ENCODE measurements at places on chromosomes 12 and 14.

DNA sequence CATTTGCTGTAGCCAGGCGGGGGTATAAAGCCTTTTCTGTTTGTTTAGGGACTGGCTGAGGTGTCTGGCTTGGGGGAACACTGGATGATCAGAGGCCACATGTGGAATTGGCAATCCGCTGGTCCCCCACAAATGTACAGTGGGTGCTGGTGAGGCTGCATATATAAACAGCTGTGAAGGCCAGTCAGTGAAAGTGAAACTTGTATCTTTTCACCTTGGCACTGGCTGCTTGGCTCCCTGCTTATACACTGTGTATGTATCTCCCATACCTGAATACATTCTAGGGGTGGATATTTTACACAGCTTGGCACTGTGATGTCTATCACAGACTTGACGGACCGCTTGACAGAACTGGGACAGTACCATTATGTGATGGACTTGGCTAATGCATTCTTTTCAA is 246.8 kb upstream of the AVPR1A start:
- DNase-seq = no peak

DNA sequence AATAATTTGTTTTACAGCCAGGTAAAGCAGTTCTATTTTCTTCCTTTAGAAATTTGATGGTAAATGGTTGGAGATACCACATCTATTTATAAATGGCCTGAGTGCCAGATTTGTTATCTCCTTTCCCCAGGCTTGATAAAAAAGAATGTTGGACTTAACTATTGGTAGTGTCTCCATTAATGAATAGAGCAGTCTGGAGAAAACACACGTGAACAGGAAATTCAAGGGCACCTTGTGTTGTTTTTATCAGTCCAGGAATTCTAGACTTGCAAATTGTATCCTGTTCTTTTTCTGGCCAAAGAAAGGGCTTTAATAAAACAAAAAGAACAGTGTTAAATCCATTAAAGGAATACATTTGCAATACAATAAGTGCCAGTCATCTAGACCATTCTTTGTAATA is 40.8 kb upstream of the BMAL2 start:
- DNase-seq = no peak

DNA sequence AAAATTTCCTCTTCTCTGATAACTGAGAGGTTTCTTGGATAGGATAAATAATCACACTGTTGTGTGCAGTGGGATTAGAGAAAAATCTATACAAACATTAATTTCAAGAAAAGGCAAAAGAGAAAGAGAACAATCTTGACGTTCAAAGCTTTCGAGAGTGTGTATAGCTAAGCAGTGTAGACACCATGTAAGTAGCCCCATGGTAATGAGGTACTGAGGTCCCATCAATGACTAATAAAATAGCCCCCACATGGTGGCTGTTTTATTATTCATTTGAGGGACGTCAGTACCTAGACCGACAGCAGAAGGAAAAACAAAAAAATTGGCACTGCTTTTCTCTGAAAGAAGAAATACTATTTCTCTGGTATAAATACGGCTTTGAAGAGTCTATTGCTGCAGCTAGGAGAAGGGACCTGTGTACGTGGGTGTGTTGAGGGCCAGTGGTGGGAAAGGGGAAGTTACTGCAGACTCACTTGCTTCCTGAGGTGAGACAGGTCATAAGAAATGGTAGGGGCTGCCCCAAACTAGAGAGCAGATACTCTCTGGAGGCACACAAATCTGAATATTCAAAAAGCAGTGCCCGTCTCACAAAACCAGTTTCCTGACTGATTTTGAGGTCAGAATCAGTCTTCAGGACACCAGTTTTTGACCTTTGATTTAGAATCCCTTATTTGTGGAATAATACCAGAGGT is 339.8 kb downstream of the EMP1 start:
- DNase-seq = no peak

DNA sequence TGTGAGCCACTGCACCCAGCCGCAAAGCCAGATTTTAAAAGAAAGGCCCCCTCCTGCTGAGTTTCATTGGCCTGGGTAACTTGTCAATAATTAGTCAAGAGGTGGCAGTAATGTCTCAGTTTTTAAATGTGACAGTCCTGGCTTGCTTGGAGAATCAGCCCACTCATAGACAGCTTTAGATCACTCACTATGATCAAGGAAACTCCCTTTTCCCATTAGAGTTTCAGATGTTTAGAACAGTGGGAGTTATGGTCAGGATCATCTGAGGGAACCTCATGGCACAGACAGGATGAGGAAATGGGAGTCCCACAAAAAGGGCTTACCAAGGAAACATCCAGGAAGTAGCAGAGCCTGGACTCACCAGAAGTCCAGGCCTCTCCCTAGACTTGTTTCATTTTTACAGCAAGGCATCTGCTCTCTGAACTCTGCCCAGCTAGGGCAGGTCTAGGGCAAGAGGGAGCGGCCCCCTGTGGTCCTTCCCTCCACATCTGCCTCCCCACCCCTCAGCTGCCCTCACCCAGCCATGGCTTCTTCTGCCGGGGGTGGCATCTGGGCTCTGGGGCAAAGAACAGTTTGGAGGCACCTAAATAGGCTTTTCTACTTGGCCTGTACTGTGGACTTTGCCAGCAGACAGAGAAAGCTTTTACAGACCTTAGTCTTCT is 11.2 kb downstream of the BCL2L14 start:
- no peak for DNase-seq

GRCh38 chr12:59695379-59695778 is 99.5 kb downstream of the SLC16A7 start:
- DNase-seq = no peak

Data from NK-92 treated with Interleukin-12 subunit alpha and Interleukin-12 subunit beta, amount 100 ng/mL, for 24 hours (cell line).